ENCODE measurements at places on chromosomes 11 and 22.

DNA sequence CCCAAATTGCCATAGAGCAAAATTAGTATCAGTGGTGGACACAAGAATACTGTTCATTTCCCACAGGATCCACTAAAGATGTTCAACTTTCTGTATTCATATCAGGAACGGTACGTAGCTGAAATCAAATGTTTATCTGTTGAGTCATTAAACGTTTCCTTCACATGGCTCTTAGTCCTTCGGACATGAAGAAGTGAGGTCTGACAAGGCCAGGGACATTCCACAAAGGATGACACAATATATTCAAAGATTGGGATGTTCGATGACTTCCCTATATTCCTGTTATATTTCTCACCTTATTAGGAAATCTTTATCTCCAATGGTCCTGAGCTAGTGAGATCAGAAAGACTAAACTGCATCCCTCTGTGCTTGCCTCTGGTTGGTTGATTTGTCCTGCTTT, 129.0 kb downstream of the ETS1 start:
- no peak for DNase-seq

DNA sequence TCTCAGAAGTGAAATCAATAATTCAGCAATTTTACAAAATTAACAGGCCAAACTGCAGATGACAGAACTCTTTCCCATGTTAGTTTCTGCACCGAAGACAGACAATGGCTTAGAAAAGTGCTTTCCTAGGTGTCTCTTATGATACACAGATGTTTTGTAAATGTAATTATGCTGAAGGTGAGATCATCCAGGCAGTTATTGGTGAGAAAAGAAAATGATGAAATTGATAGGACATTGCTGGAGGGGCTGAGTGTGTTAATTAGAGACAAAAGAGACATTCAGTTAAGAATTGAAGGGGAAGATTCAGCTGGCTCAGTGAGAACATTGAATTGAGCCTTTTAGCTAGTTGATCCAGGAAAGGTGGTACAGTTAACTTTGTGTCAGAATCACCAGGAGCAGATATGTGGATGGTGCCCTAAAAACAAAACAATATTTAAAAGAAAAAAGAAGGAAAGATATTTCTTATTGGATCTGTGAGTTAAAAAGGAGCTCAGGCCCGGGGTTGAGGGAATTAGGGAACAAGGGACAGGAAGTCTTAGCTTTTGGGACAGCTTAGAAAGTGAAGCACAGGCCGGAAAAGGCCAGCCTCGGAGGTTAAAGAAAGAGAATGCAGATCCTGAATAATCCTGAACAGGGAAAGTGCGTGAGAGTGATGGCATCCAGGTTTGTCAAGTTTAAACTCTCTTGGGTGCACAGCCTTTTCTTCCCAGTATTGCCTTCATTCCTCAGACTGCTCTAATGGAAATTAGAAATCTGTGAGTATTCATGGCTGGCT, 16.9 kb downstream of the ARHGAP42 start:
- no peak for DNase-seq

GRCh38 chr11:117316197-117316961, at the start of gene BACE1:
Gene BACE1 (minus strand): TSS chr11:117316256. CDS start chr11:117315795, 461 bp downstream.
- peak; percentile 86 for DNase-seq

GRCh38 chr22:46547179-46547882, 9.9 kb upstream of the CELSR1 start:
- no peak for DNase-seq

GRCh38 chr22:47802421-47802820, 1040.0 kb downstream of the TBC1D22A start:
- no peak for DNase-seq

GRCh38 chr11:119832202-119832935, 103.4 kb upstream of the NECTIN1 start:
- DNase-seq, result no peak

DNA sequence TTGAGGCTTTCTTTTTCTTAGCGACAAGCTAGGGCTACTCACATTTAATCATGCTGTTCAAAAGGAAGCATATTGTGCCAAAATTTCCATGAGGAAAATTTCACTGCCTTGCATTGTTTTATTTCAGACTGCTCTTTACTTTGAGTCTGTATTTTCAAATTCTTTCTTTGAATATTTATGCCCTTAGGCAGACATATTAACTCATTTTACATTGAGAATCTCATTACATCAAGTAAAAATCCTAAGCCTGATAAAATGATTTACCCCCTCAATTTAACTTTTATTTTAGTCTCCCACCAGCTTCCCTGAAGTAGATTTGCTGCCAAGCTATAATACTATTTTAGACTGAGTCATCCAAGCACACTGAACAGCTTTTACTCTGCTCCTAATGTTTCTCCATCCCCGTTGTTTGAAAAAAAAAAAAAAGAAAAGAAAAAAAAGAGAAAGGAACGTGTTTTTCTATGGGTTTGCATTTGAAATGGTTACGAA, 189.3 kb upstream of the MTMR2 start:
- DNase-seq, result no peak

DNA sequence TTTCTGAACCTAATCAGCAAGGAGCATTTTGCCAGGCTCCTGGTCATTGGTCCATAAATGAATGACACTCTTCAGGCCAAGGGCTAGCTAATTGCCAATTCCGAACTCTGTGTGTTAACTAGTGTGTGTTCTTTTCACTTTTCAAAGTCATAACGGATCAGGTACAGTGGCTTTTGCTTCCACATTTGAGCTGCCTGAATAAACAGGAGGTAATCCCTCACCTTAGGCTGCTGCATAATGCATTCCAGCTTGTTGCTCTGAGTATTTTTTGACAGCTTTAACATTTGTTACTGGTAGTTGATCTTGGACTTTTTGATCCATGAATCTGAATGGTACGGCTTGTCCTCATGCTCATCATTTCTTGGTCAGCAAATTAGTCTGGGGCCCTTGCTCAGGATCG, 485.1 kb downstream of the CNTN5 start:
- no peak for DNase-seq
